ENCODE measurements at places on chromosomes 16 and 17.
A peak's percentile ranks its signal among the peaks of the same experiment; 100 is the strongest.

GRCh38 chr16:2288726-2289125 is 20.8 kb upstream of the RNPS1 start:
- DNase-seq = no peak

DNA sequence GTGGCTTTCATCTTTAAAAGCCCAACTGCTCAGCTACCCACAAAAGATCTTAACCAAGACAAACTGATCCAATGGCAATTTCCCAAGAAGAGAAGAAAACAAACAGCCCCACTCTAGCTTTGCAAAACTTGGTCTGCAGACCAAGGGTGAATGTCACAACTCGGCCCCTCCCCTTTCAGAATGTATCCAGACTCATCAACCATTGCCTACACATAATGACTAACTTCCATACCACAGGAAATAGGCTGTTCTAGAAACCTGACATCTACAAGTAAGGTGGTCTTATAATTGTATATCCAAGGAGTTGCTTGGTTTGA is 16.0 kb downstream of the DCUN1D3 start:
- DNase-seq = peak; percentile 25

DNA sequence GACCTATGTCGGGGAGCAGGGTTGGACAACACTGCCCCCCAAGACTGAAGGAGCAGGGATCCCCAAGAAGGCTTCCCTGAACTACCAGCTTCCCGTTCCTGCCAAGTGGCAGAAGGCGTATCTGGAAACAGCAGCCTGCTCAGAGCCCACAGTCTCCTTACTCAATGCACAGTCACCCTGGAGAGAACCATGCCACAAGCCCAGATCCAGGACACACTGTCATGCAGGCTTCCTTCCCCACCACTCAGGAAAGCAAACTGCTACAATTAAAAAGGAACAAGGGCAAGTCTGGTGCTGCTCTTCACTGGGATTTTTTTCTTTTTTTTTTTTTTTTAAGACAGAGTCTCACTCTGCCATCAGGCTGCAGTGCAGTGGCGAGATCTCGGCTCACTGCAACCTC is 8.2 kb downstream of the WDR45B start:
- no peak for DNase-seq

DNA sequence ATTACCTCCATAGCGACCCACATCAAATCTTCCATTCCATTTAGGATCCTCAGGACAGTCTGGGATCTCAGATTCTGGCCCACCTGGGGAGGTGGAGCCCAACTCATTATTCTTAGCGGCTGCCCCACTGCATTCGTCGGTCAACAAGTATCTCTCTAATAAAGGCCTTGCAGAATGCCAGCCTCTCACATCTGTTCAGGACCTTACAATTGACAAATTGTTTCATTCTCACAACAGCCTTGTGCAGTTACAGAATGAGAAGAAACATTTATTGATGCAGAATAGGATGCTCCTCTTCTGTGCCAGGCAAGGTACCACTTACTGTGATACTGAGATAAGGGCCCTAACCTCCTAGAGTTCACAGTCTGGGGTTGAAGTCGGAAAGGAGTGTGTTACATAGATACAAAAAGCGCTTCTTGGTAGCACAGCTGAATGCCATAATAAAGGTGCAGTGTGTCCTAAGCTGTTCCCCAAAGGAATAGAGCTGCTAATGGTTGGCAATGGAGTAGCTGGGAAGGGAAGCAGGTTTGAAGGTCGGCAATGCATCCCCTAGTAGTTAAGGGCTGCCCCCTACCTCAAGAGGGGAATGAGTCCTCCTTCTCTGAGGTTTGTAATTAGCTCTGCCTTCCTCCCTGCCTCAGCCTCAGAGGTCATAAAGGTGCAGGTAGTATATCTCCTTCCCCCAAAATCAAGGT is 2.3 kb upstream of the MPP2 start:
- no peak for DNase-seq

DNA sequence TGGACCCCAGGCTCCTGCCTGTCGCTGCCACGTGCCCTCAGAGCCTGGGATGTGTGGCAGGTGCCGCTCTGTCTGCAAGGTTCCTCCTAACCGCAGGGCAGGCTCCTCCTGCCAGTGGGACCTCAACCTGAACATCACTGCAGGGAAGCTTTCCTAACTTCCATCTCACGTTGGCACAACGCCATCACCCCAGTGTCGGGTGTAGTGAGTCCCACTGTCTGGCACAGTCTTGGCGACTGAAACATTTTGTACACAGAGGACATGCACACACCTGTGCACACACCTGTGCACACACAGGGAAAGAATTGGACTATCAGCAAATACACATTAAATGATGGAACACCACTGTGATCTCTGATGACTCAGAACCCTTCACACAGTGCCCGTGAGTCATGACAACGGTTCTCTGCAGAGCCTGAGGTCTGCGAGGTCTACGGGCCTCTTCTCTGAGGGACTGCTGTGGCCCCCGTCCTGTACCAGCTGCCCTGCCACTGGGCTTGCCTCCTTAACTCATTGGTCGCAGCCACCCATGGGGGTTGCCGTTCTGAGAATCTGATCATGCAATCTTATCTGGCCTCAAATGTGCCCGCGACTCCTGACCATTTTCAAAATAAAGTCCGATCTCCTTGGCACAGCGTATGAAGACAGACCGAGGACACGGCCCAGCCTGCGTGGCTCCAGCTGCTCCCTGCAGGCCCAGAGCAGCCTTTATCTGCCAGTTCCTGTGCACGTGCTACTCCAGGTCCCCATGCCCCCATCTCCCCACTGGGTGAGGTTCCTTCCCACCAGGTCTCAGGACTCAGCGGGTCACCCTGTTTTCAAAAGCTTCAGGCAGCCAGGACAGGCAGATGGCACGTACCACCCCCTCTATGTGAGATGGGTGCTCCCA is 7.6 kb downstream of the CCDC57 start:
- DNase-seq = peak; percentile 69

GRCh38 chr17:27747462-27748359 is 52.6 kb downstream of the NOS2 start:
- DNase-seq = no peak

DNA sequence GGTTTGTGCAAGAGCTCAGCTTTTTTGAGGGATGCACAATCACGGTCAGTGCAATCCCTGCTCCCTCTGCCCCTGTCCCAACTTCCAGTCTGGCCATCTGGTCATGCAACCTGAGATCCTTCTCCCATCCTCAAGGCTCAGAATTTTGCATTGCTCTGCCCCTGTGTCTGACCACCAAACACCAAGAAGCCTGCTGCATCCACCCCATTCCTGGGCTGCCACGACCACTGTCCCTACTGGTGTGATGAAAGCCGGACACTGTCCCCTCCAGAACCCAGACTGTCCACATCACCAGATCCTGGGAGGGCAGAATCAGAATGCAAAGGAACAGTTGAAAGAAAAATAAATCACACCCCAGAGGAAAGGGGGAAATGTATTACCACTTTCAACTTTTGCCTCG is 231.0 kb downstream of the C16orf78 start:
- no peak for DNase-seq

- no peak for DNase-seq
Measured at GRCh38 chr16:13305019-13305755, 403.8 kb downstream of the SHISA9 start.

All from stimulated activated CD4-positive, alpha-beta T cell treated with anti-CD3 and anti-CD28 coated beads, Interleukin-1b, Interleukin-23, amount 100 ng/mL, for 48 hours (primary cell).